Hematopoietic multipotent progenitor cell (in vitro differentiated cells): ENCODE measurements at places on chromosomes 2 and 18. TPM values are rescaled to one million over a fixed set of nuclear protein-coding genes. Genes with fewer than 3 reads are reported as not detected.

GRCh38 chr18:11882636-11883035 lies 25.5 kb downstream of the MPPE1 start:
- DNase-seq: no peak

DNA sequence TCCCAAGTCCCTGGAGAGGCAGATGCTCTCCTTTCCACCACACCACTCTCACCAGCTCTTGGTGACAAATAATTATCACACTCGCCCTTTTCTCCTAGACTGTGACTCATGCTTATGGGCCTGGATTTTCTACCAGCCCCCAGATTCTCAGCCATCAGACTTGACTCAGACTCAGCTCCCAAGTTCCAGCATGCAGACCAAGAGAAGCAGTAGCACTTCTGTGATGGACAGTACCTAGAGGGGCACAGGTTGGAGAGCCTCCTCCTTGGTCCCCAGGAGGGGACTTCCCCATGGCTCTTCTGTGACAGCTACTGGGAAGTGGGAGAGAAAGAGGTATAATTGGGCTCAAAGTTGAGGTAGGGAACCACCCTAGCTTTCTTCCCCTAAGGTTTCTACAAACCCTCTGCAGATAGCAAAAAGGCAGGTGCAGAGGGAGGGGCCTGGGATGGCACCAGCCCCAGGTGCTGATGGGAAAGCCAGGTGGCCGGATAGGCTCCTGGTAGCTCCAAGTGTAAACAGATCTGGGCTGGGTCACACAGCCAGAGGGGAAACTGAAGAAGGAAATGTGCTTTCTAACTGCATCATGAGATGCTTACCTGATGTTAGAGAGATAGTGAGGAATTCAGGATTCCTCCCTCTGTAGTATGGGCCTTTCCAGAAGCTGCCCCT lies 4.1 kb downstream of the TCF23 start:
- DNase-seq: no peak

DNA sequence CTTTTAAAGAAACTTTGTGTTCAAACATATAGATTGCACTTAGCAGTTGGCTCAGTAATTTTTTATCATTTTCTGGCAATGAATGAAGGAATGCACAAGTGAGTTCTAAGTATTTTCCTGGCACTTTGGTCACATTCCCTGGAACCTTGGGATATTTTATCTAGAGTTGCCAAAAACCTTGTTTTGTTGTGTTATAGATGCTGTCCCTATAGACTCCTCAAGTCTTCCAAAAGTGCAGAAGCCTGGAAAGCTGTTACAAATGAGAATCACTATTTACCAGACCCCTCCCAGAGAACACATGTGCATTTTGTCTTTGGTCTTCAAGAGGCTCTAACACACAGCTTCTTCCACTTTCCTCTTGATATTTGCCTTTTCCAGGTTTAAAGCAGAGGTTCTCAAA lies 108.3 kb downstream of the RND3 start:
- DNase-seq: no peak

CROCC2 gene
- total RNA-seq: not detected

UNC80 gene
- under 0.01 TPM for total RNA-seq
